Ovary (tissue), 10 donors: ENCODE measurements at places on chromosomes 6 and 20. TPM values are rescaled to one million over a fixed set of nuclear protein-coding genes. Genes with fewer than 3 reads are reported as not detected.
A peak's percentile ranks its signal among the peaks of the same experiment; 100 is the strongest.

TOMM6 gene
- total RNA-seq: 153 TPM

SEC23B gene
- total RNA-seq: 38.8 TPM

EDN3 gene
- 1.1 TPM for total RNA-seq

- DNase-seq: peak; percentile 15
Observed at GRCh38 chr6:118652051-118652615, 742 bp upstream of the CEP85L start.

GRCh38 chr20:15675061-15675514 lies 898.2 kb downstream of the KIF16B start:
- DNase-seq: no peak

DNA sequence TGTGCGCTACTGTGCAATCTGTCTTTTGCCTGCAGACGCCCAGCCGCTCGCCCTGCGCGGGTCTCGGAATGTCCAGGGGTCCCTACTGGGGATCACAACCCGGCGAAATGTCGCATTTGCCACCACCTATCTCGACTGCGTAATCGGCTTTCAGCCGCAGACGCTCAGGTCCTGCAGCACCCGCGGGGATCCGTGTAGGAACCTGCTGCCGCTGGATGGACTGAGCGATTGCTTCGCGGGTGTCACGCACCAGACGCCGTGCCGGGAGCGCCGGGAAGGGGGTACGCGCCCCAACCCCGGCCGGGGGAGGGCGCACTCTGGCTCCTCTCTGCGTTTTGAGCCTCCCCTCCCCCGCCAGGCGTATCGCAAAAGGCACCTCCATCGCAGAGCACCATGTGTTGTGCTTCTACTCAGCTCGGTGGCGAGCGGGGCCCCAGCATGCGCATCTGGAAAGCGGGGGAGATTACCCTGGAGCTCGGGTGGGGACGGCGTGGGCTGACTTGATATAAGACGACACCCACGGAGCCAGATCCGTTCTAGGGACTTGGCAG lies 747 bp upstream of the PTPRA start:
- peak; percentile 67 for DNase-seq

- no peak for DNase-seq
Observed at GRCh38 chr6:139777202-139777970, 402.9 kb upstream of the CITED2 start.

GRCh38 chr6:13183415-13184088 lies 144.8 kb downstream of the TBC1D7 start:
- DNase-seq: no peak
